ENCODE measurements at places on chromosomes 3 and 15. TPM values are rescaled to one million over a fixed set of nuclear protein-coding genes. Genes with fewer than 3 reads are reported as not detected.

Gene MUC4
- not detected for total RNA-seq

Gene PLA1A
- total RNA-seq = 0.32 TPM

Gene GNAT1
- total RNA-seq = not detected

Gene ROPN1
- total RNA-seq = 0.22 TPM

Gene REC114
- not detected for total RNA-seq

Gene SAMMSON
- total RNA-seq = not detected

Gene GABRR3
- not detected for total RNA-seq

Gene POTEB
- total RNA-seq = not detected

Gene COMMD2
- total RNA-seq = 55.7 TPM

Gene MYO5A
- 69.9 TPM for total RNA-seq

Gene TTLL13
- 0.13 TPM for total RNA-seq

Gene C3orf22
- not detected for total RNA-seq

Gene LRRN1
- total RNA-seq = 1.4 TPM

Gene CRABP1
- not detected for total RNA-seq

Gene COL8A1
- 134 TPM for total RNA-seq

Gene TMEM212
- not detected for total RNA-seq

Gene MCCC1
- total RNA-seq = 24.0 TPM

Gene SCN11A
- 0.11 TPM for total RNA-seq

Gene EFHB
- total RNA-seq = 4.2 TPM

Gene THSD4
- 5.4 TPM for total RNA-seq

Gene CCDC54
- total RNA-seq = not detected

Gene ASB14
- total RNA-seq = 0.11 TPM

Gene ZNF662
- 5.2 TPM for total RNA-seq

Gene PLSCR2
- total RNA-seq = not detected

Gene CCRL2
- 6.2 TPM for total RNA-seq

Gene RPS27L
- total RNA-seq = 267 TPM

Gene DPPA2
- not detected for total RNA-seq

Gene ACP3
- not detected for total RNA-seq

Gene XCR1
- not detected for total RNA-seq

Gene TYRO3
- 4.8 TPM for total RNA-seq

Gene AGBL1
- total RNA-seq = not detected

Gene PRSS50
- under 0.01 TPM for total RNA-seq

Gene SIDT1
- not detected for total RNA-seq

Gene NMNAT3
- total RNA-seq = 1.7 TPM

Gene EXD1
- total RNA-seq = not detected

Gene FGF7
- 233 TPM for total RNA-seq

Gene TTC21A
- 6.8 TPM for total RNA-seq

Gene SYNPR
- not detected for total RNA-seq

Gene UQCC5
- 2.5 TPM for total RNA-seq

Gene LRRC3B
- not detected for total RNA-seq

Gene AHSG
- 0.11 TPM for total RNA-seq

Gene UNC13C
- total RNA-seq = not detected

Gene IQCH
- 4.2 TPM for total RNA-seq

Gene PXK
- 69.4 TPM for total RNA-seq

Gene RTP1
- not detected for total RNA-seq

Gene MAGEL2
- total RNA-seq = 0.13 TPM

Gene GOLGA6L9
- total RNA-seq = 1.4 TPM

Measured in articular chondrocyte of knee joint (primary cell).